ENCODE measurements at places on chromosomes 5 and 9.

DNA sequence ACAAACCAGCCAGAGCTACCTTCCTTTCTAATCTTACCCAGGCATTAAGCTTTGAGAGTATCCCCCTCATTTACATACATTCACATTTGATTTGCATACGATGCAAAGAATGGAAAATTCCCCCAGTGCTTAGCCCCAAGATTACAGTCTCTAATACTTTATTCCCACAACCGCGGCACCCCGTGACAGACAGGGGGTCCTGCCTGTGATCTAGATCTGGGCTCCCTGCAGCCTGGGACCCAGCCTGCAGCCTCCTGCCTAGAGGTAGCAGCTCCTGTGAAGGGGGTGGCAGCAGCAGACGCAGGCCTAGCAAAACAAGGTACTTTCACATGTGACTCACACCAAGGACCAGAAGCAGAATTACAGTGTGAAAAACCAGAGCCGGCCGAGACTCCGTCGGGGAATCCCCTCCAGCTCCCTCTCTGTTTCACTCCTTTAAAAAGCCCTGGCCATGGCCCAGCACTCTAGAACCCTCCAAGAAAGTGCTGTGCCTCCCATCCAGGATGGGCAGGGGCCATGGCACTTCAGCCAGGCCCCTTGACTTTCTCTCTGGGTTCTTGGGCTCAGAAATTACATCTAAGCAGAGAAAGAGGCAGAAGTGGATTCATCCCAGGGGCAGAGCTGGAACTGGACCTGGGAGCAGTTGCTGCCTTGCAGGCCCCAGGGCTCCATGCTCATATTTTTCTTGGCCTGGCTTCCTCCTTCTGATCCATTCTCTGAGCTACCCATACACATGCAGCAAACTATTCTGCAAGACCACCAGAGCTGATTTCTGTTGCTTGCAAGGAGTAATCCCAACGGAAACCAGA, 14.0 kb upstream of the TCF7 start:
- DNase-seq: no peak

GRCh38 chr9:128275198-128276007, at the start of gene GOLGA2:
Gene GOLGA2 (minus strand): TSS chr9:128276007. CDS start chr9:128275976, 31 bp downstream.
- peak; percentile 40 for DNase-seq

GRCh38 chr5:111545031-111545430, 32.7 kb upstream of the STARD4 start:
- DNase-seq: no peak

DNA sequence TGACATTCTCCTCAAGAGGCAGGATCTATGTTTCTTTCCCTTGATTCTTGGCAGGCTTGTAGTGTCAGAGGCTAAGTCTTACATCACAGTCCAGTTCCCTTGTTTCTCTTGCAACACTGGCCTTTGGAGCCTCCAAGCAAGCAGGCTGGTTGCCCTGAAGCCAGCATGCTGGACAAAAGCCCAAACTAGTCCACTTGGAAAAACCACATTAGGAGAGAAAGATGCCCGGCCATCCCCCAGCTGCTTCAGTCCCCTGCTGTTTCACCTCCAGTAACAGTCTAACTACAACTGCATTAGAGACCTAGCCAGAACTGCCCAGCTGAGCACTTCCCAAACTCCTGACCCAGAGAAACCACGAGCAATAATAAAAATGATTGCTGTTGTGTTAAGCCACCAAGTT, 87.6 kb downstream of the ADAMTS6 start:
- no peak for DNase-seq

GRCh38 chr5:16574789-16575721, 41.7 kb downstream of the RETREG1 start:
- DNase-seq: no peak

DNA sequence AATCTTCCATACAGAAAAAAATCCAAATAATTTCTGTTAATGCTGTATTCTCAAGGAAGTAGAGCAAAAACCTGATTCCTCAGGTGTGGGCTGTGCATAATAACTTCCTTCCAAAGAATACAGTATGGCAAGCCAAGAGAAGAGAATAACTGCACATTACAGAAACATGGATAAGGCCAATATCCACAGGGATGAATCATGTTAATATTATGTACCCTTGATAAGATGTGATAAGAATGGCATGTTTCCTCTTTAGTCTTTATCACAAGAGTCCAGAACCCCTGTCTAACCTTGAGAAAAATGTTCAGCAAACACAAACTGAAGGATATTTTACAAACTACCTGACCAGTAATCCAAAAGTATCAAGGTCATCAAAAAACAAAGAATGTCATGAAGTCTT, 795.8 kb downstream of the SEMA5A start:
- no peak for DNase-seq

GRCh38 chr5:79330071-79330470, 94.1 kb downstream of the JMY start:
- DNase-seq: no peak

DNA sequence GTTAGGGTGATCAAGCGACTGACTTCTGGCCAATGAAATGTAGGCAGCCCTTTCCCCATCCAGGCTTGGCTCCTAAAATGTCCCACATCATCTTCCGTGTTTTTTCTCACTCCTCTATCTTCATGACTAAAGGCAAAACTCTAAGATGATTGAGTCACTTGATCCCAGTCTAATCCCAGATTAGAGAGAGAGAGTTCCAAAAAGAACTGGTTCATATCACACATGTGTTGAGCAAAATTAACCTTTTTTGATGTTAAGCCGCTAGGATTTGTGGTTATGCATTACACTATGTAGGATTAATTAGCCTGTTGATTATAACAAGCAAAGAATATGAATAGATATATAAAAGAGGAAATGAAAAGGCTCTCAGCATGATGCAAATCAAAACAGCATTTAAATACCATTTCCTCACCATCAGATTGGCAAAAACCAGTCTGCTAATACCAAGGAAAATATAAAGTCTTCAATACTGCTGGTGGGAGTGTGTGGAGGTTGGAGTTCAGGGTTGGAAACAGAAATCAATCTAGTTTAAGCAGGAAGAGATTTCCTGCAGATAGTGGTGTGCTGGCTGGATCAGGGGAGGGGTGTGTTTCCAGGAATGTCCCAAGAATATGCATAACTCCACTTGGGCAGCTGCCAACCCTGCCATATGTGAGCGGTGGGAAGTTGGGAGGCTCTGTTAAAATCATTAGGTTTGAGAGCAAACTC, 187.6 kb upstream of the S1PR3 start:
- no peak for DNase-seq

DNA sequence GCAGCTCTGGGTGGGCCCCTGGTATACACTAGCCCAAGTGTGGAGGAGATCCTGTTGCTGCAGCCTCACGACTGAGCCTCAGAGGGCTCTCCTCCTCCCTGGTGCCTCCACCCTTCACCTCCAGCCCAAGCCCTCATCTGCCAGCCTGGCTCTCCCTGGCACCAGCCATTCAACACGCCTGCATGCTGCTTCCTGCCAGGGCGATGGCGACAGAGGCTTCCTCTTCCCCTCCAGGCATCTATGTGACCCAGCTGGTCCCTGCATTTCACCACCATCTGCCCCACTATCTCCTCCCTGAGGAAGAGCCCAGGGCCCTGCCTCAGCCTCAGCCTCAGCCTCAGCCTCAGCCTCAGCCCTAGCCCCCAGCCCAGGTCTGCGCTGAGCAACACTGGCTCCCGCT, 54.8 kb upstream of the ANGPTL2 start:
- no peak for DNase-seq

DNA sequence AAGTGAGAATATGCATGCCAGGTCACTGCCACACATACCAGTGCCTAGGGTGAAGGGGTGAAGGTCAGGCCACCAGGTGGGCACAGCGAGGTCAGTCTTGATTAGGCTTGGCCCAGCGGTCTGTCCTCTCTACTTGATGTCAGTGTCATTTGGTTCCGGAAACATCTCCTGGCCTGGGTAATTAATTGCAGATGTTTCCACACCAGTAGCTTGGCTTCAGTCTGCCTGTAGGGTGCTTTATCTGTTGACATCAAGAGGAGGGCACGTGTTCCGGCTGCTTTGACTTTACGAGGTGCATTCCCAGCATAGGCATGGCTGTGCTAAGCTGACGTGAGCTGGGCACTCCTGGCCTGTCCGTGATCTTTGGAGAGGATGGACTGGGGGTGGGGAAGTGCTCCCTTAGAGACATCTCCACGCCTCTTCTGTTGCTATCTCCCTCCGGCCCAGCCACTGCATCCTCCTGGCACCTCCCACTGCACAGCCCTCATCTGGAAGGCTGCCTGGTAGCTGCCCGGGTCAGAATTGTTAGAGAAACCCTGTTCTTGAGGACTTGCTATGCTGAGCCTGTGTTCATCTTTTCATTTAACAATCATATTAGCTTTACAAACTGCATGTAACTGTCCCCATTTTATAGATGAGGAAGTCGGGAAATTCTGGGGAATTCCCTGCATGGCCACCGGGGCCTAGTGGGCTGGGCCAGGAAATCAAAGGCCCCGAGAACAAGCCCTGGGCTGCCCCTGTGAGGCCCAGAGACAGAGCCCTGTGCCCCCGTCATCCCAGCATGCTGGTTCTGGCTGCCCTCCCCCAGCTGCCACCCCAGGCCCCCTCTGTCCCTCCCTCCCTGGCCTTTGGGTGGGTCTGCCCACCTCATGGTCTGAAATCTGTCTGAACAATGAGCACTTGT, 29.1 kb downstream of the JADE2 start:
- no peak for DNase-seq

DNA sequence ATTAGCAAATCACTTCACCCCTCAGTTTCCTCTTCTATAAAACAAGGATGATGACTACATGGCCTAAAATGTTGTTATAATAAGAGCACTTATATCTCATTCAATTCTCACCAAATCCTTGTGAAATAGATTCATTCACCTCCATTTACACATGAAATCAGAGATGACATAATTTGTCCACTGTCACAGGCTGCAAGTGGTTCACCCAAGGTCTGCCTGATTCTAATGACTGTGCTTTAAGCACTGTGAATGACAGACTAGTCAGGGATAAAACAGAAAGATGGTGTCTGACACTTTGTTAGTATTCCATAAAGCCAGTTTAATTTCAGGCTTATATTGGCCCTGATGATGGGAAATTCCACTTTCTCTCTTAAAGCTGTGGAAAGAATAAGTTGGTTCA, 209.5 kb downstream of the MAPKAP1 start:
- no peak for DNase-seq

DNA sequence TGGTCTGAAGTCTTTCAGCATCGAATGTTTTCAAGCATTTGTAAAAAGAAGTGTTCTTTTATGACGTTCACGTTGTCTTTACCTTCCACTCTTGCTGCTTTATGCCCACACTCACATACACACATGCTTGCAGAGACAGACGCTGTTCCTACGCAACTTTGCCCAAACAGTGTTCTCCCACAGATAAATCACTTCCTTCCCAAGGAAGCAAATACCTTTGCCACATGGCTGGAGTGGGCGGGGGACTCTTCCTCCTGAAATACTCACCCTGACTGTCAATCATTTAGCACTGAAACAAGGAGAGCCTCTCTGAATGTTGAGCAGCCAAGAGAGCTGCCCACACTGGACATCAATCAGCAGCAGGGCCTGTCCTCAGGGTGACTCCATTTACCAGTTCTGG, 22.4 kb upstream of the ASTN2 start:
- DNase-seq: no peak

DNA sequence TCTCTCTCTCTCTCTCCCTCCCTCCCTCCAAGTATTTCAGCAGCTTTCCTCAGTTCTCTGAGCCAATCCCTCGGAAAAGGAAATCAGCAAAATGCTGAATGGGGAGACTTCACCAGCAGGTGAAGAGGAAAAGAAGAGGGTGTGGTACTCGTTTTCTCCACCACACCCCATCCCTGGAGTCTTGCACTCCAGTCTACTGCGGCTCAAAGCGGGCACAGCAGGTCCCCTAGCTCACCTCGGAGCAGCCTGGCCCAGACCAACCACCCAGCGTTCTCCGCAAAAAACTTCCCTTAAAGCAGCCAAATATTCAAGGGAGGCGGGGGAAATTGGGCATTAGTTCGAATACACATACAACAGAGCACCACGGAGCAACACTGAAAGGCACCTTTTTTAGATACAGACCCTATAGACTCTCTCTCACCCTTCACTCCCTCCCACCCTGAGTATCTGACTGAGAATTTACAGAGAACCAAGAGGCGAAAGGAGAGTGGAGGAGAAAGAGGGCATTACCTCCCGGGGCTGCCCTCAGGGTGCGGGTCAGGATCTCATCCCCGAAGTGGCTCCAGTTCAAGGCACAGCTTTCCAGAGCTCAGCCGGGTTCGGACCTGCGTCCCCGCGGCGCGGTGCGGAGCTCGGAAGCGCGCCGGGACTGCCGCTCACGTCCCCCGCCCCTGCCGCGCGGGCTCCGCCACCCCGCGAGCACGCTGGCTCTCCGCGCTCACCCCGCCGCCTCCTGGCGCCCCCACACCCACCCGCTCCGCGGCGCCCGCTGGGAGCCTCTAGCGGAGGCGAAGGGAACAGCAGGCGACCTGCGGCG, 1638.5 kb upstream of the C9orf72 start:
- DNase-seq: peak; percentile 82

- no peak for DNase-seq
Measured at GRCh38 chr9:21835121-21835520, 32.7 kb downstream of the MTAP start.

DNA sequence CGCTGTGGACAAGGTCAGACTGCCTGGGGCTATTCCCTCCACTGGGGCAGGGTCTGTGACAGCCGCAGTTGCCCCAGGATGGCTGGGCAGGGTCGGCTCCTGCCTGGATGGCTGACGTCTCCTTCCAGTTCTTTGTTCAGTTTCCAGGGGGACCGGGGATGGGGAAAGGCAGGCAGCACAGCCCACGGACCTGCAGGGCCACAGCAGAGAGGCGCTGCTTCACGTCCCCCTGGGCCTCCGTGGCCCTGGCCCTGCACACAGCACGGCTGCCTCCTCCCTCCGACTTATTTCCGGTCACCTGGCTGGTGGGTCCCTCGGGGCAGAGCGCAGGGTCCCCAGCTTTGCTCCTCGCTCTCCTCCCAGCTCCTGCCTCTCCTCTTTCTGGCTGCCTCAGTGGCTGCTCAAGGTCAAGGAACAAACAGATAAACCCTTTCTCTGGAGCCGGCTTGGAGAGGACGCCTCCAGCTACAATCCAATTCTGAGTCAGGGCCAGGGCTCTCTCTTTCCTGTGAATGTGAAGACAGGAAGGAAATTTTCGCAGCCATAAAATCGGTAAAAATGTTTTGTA, 169.7 kb downstream of the C9orf50 start:
- no peak for DNase-seq

DNA sequence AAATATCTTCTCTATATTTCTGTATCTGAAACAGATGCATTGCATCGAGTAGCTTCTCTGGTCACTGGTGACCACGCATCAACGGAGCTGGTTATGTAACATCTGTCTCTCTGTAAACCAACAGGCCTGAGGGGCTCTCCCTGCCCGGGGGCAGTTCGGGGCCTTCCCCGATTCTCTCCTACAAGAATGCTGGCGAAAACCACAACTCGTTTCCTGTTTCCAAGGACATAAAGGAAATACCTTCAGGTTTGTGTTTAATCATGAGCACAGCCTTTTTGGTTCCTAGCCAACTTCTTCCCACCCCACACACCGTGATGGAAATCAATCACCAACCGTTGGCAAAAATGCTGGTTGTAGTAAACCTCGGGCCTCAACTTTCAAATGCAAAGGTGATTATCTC, 25.1 kb downstream of the GDNF start:
- DNase-seq: no peak

- no peak for DNase-seq
Measured at GRCh38 chr9:129929496-129930125, 94.4 kb downstream of the USP20 start.

Data from pancreas (tissue), 10 donors.